ENCODE measurements at places on chromosomes 1 and 21.
A peak's percentile ranks its signal among the peaks of the same experiment; 100 is the strongest.

GRCh38 chr21:41865002-41865777, 14.0 kb downstream of the PRDM15 start:
- no peak for DNase-seq

- DNase-seq = no peak
Measured at GRCh38 chr1:11746795-11747487, 11.0 kb downstream of the AGTRAP start.

GRCh38 chr21:37128076-37128475, 55.0 kb downstream of the TTC3 start:
- DNase-seq = no peak

GRCh38 chr1:1630965-1631781, 800 bp upstream of the MMP23B start:
- peak; percentile 65 for DNase-seq

DNA sequence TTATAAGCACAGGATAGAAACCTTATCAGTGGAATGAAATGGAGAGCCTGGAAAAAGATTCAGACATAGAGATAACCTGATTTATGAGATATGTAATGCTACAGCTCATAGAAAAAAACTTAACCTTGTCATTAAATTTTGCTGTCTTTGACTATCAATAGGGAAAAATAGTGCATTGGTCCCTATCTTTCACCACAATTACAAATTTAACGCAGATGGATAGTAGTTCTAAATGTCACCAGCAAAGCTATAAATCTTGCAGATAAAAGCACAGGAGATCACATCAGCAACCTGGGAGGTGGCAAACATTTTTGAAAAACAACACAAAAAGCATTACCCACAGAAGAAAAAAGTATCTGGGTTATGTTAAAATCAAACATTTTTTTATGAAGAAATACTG, 831.6 kb downstream of the BRINP3 start:
- no peak for DNase-seq

DNA sequence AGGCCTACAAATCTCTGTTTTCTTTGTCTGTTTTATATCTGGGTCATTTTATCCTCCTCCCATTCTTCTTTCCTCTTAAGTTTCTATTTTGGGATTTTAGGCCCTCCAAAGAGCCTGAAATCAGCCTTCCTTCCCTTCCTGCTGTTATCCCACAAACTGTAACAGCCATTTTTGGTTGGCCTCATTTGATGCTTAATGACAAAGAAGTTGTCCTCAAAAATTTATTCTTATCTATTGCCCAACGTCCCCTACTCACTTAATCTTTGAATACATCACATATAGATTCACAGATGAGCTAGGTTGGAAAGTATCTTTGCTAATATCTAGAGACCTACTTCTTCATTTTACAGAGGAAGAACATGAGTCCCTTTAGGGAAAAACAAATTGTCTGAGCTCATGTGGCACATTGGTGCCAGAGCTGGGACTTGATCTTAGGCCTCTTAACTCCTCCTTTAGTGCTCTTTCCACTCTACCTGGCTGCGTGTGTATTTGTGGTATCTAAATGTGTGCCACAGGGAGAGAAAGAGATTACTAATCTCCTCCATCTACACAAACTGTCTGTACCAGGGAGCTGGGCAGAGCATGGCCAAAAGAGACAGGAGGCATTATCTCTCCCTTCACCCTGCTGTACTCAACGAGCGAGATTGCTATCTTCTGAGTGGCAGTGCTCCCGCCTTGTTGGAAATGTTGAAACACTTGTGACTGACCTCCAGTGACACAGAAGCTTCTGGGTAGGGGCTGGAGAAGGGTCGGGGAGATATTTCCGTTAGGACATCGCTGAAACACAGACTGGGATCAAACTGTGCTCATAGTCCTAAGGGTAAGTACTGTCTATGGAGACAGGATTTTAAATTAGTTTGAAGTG, 30.1 kb downstream of the RHEX start:
- no peak for DNase-seq

DNA sequence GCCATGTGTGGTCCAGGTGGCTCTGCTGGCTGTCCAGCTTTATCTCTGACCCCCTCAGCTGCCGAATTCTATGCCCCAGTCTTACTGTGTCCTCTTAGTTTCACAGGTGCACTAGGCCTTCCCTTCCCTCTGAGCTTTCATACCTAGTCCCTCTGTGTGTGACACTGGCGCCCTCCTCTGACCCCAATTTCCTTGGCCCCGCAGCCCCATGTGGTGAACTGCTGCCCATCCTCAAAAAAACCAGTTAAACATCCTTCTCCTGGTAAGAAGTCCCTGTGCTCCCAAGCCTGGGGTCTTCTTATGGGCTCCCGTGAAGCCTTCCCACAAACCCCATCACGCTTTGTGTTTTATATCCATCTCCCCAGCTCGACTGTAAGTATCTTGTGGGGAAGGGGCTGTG, 93.9 kb upstream of the TSPAN2 start:
- DNase-seq = no peak

DNA sequence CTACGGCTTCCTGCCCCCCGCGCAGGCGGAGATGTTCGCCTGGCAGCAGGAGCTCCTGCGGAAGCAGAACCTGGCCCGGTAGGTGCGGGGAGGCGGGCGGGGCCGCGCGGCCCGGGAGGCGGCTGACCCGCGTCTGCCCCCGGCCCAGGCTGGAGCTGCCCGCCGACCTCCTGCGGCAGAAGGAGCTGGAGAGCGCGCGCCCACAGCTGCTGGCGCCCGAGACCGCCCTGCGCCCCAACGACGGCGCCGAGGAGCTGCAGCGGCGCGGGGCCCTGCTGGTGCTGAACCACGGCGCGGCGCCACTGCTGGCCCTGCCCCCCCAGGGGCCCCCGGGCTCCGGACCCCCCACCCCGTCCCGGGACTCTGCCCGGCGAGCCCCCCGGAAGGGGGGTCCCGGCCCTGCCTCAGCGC, 16.6 kb downstream of the NOC2L start:
- no peak for DNase-seq

DNA sequence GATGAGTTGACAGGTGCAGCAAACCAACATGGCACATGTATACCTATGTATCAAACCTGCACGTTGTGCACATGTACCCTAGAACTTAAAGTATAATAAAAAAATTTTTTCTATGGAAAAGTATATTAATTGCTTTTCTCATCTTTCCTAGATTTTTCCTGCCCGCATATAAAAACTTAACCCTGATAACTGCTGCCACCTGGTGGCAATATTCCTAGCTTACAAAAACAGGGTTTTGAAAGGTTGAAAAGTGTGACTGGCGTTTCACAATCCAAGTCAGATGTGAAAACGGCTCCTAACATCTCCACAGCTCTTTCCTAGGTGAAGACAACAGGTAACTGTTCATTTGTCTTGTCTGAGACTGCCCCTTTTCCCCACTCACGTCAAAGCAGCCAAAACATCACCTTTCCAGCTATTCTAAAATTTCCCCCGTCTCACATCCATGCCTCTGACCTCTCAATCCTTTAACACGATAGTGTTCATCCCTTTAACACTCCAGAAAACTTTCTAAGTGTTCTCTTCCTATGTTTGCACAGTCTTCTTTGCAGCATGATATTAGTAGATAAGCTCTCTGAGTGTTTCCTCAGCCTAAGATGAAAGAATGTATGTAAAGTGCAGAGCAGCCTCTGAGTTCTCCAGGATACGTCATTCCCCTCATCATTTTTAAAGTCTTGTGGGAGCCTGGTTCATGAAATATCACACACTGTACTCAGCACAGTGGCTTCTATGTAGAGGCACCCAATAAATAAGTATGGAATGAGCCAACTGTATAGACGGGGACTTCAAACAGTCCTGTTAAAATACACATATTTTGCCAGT, 27.5 kb downstream of the OVGP1 start:
- DNase-seq = peak; percentile 60

DNA sequence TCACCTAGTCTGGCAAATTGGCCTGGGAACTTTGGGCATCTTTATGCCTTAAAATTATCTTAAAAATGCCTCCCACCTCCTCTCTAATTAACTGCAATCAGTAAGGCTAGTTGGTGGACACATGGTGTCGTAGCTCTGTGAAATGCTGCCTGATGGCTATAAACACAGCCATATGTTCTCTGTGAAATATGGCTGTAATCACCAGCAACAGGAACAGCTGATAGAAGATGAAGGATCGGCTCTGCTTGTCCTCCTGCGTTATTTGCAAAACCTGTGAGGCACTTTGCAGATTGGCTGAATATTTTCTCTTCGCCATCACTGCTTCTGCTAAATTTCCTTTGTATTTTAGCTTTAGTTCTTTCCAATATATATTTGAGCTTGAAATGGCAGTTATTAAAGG, 419.6 kb downstream of the RWDD3 start:
- no peak for DNase-seq

DNA sequence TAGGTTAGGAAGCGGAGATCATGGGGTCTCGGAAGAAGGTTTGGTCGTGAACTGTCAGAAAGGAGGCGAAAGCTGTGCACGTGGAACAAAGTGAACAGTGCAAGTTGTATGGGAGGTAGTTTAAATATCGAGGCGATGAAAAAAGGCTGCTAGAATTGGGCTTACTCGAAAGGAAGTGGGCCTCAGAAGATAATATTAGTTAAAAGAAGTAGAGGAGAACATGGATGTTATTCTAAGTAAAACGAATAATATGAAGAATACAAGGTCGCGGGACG, 571 bp downstream of the WDR3 start:
- DNase-seq = no peak

DNA sequence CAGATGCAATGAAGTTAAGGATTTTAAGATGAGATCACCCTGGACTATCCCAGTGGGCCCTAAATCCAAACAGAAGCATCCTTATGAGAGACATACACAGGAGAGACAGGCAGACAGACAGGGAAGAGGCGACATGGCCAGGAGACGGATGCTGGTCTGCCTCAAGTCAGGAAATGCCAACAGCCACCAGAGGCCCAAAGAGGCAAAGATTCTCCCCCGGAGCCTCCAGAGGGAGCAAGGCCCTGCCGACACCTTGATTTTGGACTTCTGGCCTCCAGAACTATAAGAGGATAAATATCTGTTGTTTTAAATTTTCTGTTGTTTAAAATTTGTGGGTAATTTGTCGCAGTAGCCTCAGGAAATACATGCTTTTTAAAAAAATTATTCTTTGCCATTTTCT, 116.4 kb downstream of the GLIS1 start:
- DNase-seq = no peak

DNA sequence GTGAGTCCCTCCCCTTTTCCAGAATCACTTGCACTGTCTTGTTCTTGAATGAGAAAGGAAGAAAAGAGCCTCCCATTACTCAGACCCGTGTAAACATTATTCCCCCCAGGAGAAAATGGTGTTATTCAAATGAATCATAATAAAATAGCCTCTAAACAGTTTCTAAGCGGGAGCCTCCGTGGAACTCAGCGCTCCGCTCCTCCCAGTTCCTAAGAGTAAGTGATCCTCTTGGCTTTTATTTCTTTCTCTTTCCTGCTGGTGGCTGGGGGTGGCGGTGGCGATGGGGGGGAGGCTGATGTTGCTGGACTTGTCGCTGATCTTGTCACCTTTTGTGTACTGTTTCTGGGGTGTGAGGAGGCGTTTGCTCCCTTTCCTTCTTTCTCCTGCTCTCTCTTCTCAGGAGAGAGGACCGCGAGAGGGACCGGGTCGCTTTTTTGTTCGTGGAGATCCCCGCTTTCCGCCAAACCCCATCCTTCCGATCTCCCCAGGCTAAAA, 781 bp downstream of the PROX1 start:
- no peak for DNase-seq

DNA sequence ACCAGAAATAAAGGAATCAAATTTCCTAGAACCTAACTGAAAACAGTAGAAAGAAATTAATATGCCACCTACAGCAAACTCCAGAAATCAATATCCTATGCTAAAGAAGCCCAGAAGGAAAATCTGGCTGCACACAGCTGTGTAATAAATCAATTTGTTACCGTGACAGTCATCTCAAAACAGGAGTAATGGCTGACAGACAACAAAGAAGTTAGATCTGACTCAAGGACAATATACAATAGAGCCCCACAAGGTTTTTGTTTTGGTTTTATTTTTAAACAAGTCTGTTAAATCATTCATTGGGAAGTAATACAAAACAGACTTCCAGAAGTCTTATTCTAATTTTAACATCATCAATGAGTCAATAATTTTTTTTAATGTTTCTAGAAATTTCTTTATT, 168.4 kb downstream of the RERE start:
- no peak for DNase-seq

DNA sequence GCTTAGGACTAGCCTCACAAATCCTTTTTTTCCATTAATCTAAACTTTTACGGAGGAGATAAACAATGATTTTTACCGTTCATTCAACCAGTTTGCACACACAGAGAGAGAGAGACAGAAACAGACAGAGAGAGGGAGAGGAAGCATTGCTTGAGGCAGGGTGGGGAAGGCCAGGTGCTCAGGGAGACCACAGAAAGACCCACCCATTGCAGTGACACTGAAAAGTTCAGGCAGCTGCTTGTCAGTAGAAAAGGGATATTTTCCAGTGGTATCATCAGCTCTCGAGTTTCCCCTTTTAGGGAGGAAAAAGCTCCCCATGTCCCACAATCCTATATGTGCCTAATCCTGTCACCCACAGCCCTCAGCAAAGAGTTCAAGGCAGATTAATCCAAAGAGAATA, 27.2 kb downstream of the TCP10L start:
- DNase-seq = no peak

DNA sequence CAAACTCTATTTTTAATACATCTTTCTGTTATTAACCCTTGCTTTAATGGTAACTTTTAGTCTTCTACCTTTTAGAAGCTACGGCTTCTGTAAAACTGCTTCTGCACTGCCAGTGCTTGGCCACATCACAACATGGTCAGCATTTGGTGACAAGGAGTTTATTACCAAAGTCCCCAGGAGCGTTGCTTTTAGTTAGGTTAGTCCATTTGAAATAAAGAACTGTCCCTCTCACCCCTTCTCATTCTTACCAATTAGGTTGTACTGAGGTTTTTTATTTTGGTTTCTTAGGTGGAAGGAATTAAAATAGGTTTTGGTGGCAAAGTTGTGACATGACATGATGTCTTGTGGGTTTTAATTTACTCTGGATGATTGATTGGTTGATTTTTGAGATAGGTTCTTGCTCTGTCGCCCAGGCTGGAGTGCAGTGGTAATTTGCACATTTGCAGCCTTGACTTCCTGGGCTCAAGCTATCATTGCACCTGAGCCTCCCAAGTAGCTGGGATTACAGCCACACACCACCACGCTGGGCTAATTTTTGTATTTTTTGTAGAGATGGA, 39.2 kb downstream of the SPEN start:
- no peak for DNase-seq

Data from mucosa of gallbladder (tissue), 1 donor.